ENCODE measurements at places on chromosomes 7 and 10. TPM values are rescaled to one million over a fixed set of nuclear protein-coding genes. Genes with fewer than 3 reads are reported as not detected.

The VAX1 gene
- 0.15 TPM for polyA plus RNA-seq

The ZNF853 gene
- 0.06 TPM for polyA plus RNA-seq

The MMP21 gene
- polyA plus RNA-seq = not detected

The EVX1 gene
- polyA plus RNA-seq = not detected

The LRRC17 gene
- polyA plus RNA-seq = 0.17 TPM

- no peak for DNase-seq
Observed at GRCh38 chr7:80380957-80381356, 130.9 kb downstream of the GNAT3 start.

DNA sequence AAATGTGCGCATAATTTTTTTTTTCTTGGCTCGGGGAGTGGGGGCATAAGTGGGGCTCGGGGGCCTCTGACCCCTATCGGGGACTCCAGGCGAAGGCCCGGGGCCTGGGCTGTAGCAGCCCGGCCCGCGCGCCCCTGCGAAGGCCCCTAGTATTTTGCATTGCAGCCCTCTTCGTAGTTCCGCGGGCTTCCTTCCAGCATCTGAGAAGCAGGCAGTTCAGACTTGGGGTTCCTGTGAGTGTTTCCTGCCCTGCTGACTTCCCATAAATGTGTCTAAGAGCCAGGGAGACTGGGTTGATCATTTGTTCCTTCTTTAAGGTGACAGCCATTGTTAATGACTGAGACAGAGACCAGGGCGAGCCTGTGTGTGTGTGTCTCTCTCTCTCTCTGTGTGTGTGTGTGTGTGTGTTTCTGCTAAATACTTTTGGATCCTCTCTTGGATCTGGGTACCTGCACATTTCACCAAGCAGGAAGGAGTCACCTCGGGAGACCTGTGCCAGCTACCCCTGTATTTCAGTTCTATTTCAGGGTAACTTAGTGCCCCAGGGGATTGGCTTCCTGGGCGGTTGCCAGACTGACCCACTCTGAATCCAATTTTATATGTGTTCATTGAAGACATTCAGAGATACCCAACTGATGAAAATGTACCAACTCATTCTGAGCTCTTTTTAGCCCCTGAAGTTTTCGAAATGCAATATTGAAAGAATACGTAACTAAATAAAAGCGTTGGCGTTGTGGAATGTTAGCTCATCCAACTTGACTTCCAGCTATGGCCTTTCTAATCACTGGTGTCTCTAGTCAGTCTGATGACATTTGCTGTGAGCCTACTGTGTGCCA, 805 bp downstream of the MSRB2 start:
- DNase-seq = no peak

DNA sequence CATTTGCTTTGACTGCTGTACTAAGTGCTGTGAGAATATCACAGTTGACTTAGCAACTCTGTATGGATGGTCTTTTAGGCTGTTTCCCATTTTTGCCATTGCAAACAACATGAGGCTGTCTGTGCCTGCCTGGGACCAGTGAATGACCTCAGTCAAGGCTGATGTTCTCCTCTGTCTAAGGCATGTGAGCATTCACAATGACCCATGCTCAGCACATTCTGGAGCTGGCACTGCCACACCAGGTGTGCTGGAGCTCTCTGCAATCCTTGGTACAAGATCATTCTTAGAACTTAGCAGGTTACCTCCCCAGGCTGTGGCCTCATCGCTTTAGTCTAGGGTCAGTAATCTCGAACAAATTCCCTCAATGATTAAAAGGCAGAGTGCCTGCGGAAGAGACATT, 61.9 kb downstream of the SH3PXD2A start:
- peak; percentile 27 for DNase-seq

- no peak for DNase-seq
Observed at GRCh38 chr10:36504758-36505157, 620.6 kb upstream of the ANKRD30A start.

DNA sequence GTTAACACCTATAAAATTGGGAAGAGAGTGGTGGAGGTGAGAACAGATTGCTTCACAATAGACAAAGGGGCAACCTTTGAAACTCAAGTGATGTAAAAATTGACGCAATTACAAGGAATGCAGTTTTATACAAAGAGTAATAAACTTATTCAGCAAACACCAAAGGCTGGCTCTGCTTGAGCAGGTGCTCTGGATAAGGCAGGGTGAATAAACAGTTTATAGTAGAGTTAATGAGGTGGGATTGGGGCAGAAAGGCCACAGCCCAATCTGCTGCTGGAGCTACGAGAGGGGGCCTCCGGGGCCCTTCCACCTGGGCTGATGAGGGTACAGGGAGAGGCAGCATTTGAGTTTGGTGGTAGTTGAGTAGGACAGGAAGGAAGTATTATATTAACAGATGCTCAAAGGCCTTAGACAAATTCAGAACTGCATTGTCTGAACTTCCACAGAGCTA, 6.0 kb downstream of the MUC12 start:
- DNase-seq = no peak

GRCh38 chr7:132075515-132075914, 500.8 kb downstream of the PLXNA4 start:
- DNase-seq = no peak

- DNase-seq = no peak
Observed at GRCh38 chr7:149772956-149773434, 393 bp downstream of the ZNF467 start.

- DNase-seq = peak; percentile 58
Observed at GRCh38 chr7:6628045-6628444, 9.1 kb upstream of the ZNF316 start.

GRCh38 chr10:121276822-121277221, 321.4 kb downstream of the FGFR2 start:
- no peak for DNase-seq

GRCh38 chr10:130774871-130775270, 536.6 kb downstream of the TCERG1L start:
- no peak for DNase-seq

GRCh38 chr10:48788554-48788953, 103.9 kb downstream of the WDFY4 start:
- no peak for DNase-seq

Data from foreskin keratinocyte (primary cell).